ENCODE measurements at places on chromosomes 4 and X.

DNA sequence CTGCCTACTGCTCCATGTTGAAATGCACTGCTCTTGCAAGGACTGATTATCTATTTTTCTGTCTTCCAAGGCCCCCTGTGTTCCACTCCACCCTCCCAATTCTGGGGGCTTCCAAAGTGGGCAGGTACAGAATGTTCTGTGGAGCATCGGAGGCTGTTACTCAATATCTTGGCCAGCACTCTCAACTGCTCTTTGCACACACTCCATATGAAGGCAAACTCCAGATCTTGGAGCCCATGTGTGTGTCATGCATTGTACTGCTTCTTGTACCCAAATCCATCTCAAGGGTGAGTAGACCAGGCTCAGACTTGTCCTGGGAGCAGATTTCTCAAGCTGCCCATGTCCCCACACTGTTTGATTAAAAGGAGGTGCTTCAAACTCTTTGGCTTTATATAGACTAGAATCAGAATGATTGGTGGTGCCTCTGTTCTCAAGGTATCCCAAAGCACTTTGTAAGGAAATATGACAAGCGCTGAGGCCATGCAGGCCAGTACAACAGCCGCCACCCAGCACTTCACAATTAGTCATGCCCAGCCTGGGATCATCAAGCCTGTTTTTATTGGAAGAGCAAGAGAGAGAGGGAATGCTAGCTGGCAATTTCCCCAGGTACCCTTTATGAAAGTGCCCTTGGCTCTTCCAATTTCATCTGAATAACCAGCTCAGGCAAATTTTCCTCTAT lies 44.3 kb downstream of the AR start:
- no peak for DNase-seq

- DNase-seq: no peak
Measured at GRCh38 chr4:34009951-34010350, 2234.4 kb downstream of the ARAP2 start.

- no peak for DNase-seq
Measured at GRCh38 chrX:153984351-153985178, 12.0 kb downstream of the TMEM187 start.

DNA sequence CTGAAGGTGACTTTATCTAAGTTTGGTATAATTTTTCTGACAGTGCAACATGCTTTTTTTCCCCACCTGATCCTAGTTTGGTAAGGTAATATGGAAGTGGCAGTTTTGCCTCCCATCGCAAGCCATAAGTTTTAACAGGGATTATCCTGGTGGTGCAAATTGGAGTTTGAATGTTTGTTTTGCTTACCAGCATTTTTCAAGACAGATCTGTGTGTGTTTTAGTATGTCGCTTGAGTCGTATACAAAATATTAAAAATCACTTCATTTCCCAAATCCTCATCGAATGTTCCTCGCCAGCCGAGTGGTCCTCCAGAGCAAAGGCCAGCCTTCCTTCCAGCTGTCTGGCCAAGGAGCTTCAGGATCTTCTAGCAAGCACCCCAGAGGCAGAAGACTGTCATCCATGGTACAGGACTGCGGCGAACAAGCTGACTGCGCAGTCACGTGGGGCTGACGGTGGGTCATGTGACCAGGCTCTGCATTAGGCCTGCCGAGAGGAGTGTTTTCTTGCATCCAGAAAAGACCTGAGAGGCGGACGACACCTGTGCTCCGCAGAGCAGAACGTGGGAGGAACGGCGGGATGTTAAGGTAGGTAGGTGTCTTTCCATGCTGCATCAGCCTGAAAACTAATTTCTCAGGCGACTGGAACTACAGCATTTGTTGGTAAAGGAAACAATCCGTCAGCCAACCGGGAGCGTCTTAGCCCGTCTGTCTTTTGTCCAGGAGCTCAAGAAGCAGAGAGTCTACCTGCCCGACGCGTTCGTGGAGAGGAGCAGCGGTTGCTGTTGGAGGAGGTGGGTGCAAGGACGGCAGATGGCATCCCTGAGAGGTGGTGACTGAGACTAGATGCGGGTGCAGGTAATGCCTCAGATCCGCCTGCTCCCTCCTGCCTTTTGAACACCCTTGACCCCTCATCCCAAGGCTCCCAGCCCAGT lies at the start of gene GPRASP3:
Gene GPRASP3, plus strand, starts transcription at position 507 of the 932 bp plus-strand sequence. CDS start 28,253 bp downstream, outside the sequence.
- DNase-seq: peak; percentile 54

DNA sequence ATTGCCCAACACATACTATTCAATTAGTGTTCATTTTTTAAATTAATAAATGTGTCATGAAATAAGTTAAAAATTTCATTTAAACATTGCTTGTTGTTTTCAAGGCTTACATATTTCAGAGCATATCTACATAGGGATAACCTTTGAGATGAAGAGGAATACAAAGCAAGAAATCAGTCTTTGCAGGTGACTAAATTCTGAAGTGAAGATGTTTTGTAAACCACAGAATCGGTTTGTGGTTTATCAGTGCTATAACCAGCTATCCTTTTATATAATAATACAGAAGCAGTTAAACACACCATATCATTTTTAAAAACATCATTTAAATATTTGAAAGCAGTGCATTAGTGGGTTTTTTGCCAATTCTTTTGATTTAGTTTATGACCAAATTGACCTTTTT lies 26.9 kb downstream of the FAM241A start:
- no peak for DNase-seq

GRCh38 chr4:70701271-70701670 lies 12.9 kb downstream of the UTP3 start:
- no peak for DNase-seq

DNA sequence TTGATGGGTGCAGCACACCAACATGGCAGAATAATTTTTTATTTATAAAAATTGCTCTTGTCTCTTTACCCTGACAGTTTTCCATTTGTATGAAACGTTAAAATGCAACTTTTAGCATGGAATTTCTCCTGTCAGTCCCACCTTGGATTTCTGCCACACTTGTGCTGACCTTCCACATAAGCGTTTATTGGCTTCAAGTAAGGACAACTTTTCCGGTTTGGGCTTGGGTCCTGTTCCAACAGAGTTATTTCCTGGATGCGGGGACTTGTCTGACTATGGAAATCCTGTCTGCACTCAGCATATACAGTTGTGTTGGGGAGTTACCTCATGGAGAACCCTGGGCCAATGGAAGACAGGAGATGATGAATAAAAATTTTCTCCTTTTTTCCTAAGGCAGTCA lies 294.7 kb downstream of the NAF1 start:
- DNase-seq: no peak

- no peak for DNase-seq
Measured at GRCh38 chr4:60744767-60745166, 455.4 kb upstream of the ADGRL3 start.

GRCh38 chrX:116272861-116273260 lies 102.3 kb downstream of the AGTR2 start:
- DNase-seq: no peak

GRCh38 chrX:129797251-129797906 lies 17.6 kb downstream of the SASH3 start:
- no peak for DNase-seq

Data from stimulated activated CD8-positive, alpha-beta memory T cell treated with anti-CD3 and anti-CD28 coated beads, Interleukin-15, amount 100 ng/mL, for 48 hours (primary cell).